Activated CD4-positive, alpha-beta T cell treated with anti-CD3 and anti-CD28 coated beads, Interleukin-2, amount 50 U/mL, for 16 hours (primary cell): ENCODE measurements at places on chromosomes 5 and 9.

- no peak for DNase-seq
These were observed 216.8 kb upstream of the TBC1D2 start for GRCh38 chr9:98472216-98472615.

GRCh38 chr9:121826711-121827110 is 175.3 kb downstream of the DAB2IP start:
- DNase-seq: no peak

GRCh38 chr9:122128007-122128968 is 31.3 kb downstream of the NDUFA8 start:
- no peak for DNase-seq

- no peak for DNase-seq
These were observed 79.3 kb downstream of the KLHL3 start for GRCh38 chr5:137656558-137656957.

GRCh38 chr9:71975833-71976232 is 64.4 kb downstream of the C9orf85 start:
- DNase-seq: no peak

GRCh38 chr5:90473396-90474234 is 956 bp downstream of the MBLAC2 start:
- DNase-seq: peak; percentile 17

DNA sequence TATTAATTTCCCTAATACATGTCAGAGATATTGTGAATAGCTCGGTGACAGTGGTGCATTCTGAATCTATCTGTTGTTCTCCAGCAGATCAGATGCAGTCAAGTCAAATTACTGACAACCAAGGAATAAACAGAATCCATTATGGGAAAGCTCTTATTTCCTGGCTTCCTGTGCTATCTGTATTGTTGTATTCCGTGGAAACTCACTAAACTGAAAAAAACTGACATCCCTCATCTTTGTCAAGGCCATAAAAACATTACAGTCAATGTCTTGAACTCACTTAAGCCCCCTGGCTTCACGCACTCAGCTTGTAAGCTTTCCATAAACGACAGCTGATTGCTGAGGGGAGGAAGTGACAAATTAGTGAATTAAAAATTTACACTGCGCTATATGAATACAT is 245.9 kb downstream of the CTNND2 start:
- no peak for DNase-seq

GRCh38 chr9:88274078-88274477 is 114.2 kb upstream of the SPIN1 start:
- DNase-seq: no peak

GRCh38 chr5:35990520-35990919 is 670 bp downstream of the UGT3A1 start:
- no peak for DNase-seq

DNA sequence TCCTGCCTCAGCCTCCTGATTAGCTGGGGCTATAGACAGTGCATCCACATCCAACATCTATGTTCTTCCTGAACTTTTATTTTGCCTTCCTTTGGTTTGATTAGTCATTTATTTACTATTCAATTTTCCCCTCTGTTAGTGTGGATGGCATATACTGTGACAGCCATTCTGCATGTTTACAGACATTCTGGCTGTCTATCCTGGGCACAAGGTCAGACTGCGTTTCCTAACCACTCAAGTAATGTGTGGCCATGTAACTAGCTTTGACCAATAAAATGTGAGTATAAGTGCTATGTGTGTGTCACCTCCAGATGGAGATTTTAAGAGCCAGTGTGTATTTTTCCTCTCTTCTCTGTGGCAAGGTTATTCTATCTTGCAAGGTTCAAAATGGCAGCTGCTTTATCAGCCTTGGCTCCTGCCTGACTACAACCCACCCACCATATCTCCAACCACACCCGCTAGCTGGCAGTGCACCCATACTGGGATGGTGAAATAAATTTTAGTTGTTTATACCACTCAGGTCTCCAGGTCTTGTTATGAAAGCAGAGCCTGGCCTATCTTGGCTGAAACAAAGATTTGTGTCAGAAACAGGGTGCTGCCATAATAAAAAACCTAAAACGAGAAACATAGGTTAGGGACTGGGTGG is 32.2 kb downstream of the PDE6A start:
- no peak for DNase-seq

- DNase-seq: no peak
These were observed 18.1 kb downstream of the MYMK start for GRCh38 chr9:133506653-133507038.

GRCh38 chr9:69671879-69672595 is at the start of gene APBA1:
APBA1 (minus strand) TSS chr9:69672371.
- no peak for DNase-seq

- peak; percentile 69 for DNase-seq
These were observed at the start of gene PCSK5 for GRCh38 chr9:75890472-75891276. PCSK5 (plus strand) TSS chr9:75890673; CDS start chr9:75891182, 509 bp downstream.

DNA sequence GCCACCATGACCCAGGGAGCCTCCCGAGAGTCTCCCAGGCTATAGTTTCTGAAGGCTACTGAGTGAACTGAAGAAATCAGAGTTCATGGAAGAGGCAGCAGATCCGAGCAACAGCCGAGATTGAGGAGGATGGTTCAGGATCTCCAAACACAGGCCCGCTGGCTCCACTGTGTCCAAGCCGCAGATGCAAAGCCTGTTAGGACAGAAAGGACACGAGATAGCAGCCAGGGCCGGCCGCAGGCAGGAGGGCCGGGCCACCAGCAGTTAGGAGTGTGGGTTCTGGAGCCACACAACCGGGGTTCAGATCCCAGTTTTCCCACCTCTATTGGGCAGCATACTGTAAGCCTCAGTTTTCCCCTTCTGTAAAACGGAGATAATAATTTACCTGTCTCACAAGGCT is 27.7 kb downstream of the NEK6 start:
- DNase-seq: no peak

DNA sequence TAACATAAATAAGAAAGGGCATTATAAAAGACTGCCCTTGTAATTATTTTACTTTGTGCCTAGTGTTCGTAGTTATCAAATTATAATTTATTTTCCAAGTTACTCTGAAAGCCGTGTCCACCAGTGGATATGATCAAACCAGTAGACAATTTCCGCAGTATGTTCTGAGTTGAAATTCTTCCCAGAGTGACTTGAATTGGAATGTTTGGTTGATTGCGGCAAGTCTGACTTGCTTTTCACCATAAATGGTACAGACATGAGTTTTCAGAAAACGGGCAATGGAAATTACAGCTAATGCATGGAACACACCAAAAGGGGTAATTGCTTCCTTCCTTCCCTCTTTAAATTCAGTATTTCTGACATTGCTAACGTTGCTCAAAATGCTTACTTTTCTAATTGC is 56.6 kb downstream of the CHSY3 start:
- DNase-seq: no peak

GRCh38 chr5:15715967-15716366 is 216.0 kb downstream of the FBXL7 start:
- no peak for DNase-seq

GRCh38 chr5:35135239-35135700 is 87.5 kb upstream of the AGXT2 start:
- no peak for DNase-seq

GRCh38 chr9:1050125-1050895 is at the start of gene DMRT2:
DMRT2 (plus strand) TSS chr9:1050357; CDS start chr9:1051614, 1,257 bp downstream.
- peak; percentile 76 for DNase-seq

GRCh38 chr9:120775859-120776258 is 17.4 kb downstream of the FBXW2 start:
- no peak for DNase-seq

- no peak for DNase-seq
These were observed 6.9 kb upstream of the CTSL start for GRCh38 chr9:87718852-87719612.

GRCh38 chr5:159605585-159605984 is 275.3 kb upstream of the IL12B start:
- DNase-seq: no peak

DNA sequence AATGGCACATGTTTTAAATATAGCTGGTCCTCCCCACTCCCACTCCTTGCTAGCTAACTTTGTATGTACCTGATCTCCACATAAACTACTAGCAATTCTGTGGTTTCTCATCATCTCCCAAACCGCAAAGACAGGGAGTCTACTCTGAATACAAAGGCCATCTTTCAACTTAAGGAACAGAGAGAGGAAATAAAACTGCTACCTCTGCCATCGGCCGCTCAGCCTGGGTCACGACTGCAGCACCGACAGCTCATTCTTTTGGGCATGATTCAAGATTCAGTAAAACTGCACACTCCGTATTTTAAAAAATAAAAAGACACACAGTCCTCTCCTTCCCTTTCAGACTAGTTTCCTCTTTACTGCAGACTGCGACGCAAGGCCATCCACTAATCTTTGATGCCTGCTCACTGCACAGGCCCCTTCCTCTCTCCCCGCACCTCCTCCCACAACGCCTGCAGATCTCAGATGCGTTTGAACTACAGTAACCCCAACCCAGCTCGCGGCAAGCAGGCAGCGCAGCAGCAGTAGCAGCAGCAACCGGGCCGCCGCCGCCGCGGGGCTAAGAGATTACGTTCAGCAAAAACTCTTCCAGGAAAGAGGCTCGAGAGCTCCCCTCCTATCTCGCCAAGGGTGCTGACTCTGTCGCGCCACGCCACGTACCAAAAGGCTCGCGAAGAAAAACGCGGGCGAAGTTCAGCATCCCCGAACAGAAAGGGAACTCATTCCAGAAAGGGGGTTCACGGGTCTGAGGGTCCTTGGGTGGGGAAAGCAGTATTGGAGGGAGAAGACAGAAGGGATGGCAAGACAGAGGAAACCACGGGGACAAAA is 1.5 kb downstream of the RNF145 start:
- DNase-seq: peak; percentile 88

DNA sequence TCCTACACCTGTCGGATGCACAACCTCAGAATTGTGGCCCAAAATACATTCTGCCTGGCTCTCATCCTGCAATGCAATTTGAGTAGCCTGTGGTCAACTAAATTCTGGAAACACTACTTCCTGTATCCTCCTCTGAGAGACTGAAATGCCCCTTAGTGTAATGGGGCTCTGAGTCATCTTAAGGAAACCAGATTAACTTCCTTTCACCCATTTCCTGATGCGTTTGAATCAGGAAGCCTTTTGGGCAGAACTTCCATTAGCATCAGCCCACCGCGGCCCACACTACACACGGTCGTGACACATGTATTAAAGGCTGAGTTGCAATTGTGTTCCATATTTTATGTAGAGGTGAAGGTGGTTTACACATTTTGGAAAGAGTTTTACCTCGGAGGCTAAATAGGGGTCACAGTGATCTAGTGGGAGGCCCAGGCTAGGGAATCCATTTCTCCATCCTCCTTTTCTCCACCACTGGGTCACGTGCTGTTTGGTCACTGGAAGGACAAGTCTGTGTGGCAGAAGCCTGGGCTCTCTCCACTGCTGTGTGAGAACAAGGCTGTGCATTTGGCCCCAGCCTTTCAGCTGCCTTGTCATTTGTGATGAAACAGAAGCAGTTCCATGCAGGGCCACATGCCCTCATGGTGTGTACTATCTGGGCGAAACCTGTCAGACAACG is 55.9 kb downstream of the DAP start:
- DNase-seq: peak; percentile 50

GRCh38 chr9:121107029-121107428 is 32.3 kb downstream of the CNTRL start:
- no peak for DNase-seq

DNA sequence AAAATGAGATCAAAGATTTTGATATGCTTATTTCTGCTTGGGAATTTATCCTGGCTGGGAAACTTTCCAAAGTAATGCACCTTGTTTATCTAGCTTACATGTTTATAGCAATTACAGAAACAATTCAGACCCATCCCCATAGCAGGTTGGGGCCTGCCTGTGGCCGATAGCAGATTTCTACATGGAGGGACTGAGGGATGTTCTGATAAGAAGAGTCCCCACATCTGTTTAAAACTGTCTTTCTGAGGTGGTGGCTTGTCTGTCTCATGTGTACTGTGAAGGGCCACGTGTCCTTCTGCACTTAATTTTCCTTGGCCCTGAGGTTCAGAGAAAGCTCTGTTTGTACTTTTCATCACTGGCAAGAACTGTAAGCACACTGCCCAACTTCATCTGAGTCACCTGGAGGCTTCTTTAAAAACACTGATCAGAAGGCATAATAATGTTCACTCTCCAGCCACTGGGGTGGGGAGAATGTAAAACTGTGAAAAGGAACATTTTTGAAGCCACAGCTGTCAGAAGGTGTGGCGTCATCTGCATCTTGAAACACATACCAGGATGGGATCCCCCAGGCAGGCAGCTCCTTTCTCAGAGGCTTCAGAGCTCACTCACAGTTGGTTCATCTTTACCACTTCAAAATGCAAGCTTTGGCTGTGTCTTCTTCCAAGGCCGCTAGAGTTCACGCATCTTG is 80.3 kb downstream of the MAP1B start:
- DNase-seq: no peak

DNA sequence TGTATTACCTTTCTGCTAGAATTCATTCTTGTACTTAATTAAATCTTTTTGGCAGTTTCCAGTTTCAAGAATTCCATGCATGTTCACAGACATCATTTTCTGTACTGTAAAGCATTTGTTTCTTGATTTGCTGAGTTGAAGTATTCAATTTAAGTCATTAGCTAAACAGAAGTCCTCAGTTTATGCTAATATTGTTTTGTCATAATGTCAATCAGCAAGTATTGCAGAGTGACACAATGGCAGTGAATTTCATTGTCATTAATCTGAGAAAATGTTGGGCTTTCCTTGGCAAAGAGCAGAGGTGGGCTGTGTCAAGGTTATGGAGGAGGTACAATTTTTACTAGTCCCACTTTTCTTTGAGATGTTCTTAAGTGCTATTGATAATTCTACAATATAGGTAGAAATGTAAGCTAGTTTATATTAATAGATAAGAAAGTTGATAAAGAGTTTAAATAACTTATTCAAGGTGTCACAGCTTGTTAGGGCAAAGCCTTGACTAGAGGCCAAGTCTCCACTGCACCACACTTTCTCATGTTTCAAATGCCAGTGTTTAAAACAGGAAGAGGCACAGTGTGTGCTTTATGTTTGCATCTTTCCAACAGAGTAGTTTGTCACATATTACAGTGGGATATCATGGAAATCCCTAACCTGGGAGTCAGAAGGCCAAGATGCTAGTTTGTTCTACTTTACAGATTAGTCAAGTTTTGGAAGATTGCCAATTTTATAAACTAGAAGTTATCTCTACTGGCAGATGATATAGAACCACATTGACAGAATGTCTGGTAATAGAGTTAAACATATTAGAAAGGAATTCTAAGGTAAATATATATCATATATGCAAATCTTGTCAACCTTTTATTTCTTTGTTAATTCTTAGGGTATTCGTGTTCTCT is 56.3 kb downstream of the SLF1 start:
- no peak for DNase-seq

DNA sequence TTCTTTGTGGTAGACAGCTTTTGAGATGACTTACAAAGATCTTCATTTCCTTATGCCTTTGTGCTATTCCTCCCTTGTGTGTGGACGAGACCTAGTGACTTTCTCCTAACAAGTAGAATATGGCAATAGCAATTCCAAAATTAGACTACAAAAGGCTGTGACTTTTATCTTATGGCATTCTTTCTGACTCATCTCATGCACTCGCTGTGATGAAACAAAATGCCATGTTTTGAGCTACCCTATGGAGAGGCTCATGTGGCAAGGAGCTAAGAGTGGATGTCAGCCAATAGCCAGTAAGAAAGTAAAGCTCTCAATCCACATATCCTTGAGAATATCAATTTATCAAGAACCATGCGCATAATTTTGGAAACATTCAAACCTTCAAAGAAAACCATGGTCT is 380.5 kb upstream of the SMC2 start:
- no peak for DNase-seq
